IPS-NIHi11 (cell line): ENCODE measurements at places on chromosomes 3 and 15.
A peak's percentile ranks its signal among the peaks of the same experiment; 100 is the strongest.

DNA sequence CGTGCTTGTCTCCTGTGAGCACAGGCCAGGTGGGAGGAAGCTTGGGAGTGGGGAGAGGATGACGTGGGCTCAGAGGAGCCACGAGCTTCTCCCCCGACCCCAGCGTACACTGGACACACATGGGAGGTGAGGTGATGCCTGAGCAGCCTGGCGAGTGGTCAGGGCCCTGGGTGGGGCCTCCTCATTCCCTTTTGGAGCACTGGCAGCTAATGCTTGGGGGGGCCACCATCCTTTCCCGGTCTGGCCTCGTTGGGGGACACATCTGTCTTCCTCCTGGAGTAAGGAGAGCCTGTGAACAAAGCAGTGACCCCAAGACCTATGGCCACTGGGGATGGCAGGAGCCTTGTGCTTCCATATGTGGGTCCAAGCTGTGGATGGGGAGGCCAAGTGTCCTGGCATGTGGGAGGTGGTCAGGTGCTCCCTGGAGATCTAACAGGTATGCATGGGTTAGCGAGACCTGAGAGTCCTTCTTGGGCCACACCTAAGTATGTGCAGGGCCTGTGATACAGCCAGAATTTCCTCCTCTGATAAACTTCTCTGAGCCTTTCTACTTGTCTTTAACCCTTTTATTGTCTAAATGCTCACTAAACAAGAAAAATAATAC lies 9.5 kb downstream of the KLF13 start:
- no peak for DNase-seq

- DNase-seq, result no peak
These were observed 479.3 kb downstream of the EPHA3 start for GRCh38 chr3:89586676-89587075.

DNA sequence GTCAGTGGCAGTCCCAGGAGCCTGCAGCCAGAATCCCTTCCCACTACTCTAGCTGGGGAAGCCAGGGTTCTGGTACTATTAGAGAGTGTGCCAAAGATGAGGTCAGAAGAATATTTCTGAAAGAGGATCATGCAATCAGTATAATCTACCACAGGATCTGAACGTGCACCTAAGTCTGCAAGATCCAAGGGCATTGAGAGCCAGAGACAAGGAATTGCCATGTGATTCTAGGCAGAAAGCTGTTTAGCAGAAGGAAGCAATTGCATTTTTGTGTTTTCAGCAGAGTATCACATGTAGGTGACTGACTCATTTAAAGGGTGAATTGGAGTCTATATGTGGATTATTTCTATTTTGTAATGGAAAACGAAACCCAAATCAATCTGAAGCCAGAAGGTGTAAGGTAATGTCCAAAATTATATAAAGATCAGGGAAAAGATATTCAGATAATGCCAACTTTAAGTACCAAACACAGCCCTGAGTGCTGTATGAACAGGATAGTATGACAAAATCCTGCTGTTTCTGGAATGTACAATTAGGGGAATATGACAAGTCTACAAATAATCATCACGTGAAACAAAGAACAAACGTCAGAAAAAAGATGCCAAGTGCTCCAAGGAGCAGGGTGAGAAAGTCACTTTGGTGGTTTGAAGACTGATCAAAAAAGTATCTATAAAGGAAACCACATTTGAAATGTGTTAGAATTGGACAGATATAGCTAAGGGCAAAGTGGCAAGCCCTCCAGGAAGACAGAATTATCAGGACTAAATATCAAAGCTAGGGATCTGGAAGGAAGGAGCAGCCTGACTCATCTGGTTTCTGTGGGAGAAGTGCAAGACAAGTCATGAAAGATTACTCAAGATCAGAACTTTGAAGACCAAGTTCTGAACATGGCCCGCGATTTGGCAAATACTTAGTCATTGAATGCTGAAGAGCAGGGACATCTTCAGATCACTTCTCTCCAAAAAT lies 1036.6 kb downstream of the NTRK3 start:
- no peak for DNase-seq

DNA sequence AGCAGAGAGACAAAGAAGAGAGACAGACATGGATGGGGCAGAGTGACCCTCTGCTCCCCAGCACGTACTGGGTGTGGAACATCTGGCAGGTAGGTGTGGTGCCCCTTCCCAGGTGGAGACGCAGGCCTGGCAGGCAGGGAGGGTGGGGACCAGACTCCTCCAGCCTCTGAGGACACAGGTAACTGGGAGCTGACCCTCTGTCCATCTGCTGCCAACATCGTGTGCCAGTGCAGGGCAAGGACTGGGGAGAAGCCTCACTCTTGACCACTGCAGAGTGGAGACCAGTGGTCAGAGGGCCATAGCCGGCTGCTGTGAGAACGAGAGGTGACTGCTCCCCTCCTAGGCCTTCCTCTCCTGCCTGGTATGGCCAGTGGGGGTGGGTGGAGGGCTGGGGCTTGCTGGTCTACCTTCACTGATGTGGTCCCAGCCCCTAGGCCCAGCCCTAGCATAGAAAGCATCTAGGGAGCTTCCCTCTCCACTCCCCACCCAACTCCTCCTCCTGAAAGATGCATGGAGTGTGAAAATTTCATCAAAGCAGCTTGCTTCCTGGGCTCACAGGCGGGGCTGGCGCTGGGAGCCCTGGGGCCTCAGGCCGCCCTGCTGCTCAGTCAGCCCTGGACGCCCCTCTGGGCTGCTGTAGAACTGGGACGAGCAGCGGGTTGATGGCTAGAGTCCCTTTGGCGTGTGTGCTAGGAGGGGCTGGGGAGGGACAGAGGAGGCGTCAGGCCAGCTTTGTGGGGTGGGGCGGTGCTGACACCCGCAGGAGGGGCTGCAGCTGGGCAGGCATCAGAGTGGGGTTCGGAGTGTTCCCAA lies 90.3 kb downstream of the PLXNA1 start:
- DNase-seq, result no peak

GRCh38 chr3:11668243-11669235 lies 24.8 kb upstream of the VGLL4 start:
- DNase-seq, result no peak

- DNase-seq, result no peak
These were observed 35.1 kb downstream of the TRIP4 start for GRCh38 chr15:64422697-64423096.

GRCh38 chr15:90818251-90819210 lies 49.9 kb upstream of the FURIN start:
- DNase-seq, result peak; percentile 78

- DNase-seq, result no peak
These were observed 26.7 kb downstream of the PGPEP1L start for GRCh38 chr15:98980899-98981228.

DNA sequence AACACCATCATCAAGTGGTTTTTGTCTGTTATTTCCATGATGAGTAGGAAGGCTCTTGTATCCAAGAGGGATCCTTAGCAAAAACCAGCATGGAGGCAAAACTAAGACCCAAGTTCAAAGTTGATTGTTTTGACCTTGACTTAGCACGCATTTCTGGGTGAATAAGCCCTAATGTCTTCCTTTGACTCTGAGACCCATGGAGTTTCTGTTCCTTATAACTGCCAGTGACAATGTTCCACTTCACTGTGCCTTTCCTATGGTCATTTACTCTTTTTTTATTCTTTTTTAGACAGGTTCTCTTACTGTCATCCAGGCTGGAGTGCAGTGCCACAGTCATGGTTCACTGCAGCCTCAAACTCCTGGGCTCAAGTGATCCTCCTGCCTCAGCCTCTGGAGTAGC lies 118.2 kb upstream of the MRPL3 start:
- DNase-seq, result no peak

- DNase-seq, result no peak
These were observed 73.5 kb upstream of the ALDH1A3 start for GRCh38 chr15:100806157-100806556.

DNA sequence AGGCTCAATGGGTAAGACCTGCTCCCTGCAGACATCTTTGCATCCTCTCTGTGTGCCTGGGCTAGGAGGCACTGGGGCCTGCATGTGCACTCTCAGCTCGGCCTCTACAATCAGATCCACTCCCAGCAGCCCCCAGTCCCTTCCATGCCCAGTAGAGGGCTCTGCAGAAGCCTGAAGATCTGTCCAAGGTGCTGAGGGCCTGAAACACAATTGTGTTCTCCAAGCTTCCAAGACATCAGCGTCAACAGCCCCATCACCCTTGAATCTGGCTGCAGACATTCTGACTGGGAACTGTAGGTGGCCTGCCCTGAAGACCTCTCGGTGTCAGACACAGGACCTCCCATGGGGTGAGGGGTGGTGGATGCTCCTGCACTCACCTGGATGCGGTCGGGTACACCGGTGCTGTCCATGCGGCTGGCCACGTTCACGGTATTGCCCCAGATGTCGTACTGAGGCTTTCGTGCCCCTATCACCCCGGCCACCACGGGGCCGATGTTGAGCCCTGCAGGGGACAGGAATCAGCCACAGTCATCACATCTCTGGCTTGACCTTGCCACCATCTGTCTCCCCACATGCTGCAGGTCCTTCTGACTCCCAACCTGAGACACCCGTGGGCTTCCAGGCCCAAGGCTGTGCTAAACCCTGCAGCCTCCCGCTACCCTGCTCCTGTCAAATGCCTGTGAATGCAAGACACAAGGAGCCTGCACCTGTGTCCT lies 84.7 kb downstream of the SEC22A start:
- DNase-seq, result peak; percentile 92

DNA sequence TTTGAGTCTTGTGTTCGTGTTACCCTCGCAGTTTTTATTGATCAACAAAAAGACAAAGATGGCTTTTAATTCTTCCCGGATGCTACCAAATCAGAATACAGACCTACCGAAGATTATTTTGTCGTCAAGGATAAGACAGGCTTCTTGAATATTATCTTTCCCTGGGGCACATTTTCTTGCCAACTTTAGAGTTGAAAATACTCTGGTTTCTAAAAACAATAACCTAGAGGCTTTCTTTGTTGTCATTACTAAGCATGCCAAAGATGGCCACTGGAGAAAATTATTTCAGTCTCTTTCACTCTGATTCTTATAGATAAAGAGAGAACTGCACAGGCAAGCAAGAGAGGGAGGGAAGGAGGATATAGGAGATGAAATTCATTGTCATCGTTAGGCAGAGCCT lies 33.9 kb downstream of the OXNAD1 start:
- no peak for DNase-seq

GRCh38 chr3:194103983-194104751 lies 31.8 kb upstream of the HES1 start:
- no peak for DNase-seq

DNA sequence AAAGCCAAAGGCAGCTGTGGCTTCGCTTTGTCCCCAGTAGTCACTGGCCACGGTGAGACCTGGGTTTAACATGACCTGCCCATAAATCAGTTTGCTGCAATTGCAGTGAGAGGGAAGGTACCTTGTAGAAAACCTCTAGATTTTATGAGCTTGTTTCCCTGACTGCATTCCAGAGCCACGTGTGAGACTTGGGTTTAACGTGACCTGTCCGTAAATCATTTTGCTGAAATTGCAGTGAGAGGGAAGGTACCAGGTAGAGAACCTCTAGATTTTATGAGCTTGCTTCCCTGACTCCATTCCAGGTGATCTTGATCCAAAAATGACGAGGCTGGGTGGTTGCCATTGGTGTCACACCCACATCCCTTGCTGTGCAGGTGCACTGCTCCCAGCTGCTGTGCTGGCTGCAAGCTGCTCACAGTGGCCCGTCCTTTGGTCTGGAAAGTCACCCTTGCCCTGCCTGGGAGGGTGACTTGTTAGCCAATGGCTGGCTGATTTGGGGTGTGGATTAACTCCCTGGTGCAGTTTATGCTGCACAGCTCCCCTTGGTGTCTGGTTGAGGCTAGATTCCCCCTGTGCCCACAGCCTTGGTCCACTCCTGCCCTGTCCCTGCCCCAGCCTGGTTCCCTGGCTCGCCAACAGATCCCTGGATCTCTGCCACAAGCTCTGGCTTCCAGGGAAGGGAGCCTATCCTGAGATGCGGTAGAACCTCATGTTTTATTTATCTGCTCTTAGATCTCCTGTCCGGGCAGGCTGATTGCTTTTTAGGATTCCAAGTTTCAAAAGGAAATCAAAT lies 192.7 kb upstream of the CTDSPL start:
- DNase-seq, result no peak

DNA sequence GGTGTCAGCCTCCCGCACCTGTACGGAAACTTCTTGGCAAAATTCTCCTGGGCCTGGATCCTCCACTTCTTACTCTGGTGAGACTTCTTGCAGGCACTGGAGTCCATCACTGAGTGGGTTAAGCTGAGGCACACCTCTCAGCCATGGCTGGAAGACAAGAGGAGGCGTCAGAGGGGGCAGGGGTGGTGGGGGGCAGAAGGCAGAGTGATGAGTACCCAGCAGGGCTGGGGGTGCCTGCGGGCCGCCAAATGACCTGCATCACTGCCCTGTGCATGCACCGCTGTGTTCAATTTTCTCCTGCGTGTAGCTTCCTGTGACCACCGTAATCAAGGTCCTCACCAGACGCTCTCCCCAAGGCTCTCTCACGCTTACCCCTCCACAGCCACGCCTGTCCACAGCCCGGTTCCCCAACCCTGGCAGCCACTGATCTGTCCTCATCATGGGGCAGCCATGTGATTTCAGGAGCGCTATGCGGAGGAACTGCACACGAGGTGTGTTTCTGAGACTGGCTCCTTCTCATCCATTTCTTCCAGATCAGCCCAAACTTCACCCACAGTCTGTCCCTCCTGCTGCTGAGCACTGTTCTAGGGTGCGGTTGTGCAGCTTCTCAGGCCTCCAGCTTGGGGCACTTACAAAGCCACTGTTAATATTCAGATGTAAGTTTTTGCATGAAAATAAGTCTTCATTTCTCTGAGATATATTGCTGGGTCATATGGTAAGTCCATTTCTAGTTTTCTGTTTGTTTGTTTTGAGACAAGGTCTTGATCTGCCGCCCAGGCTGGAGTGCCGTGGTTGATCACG lies 5.2 kb downstream of the C3orf22 start:
- DNase-seq, result no peak

- no peak for DNase-seq
These were observed 111.8 kb upstream of the ADAMTS9 start for GRCh38 chr3:64799606-64800005.
